Stimulated activated CD4-positive, alpha-beta T cell treated with anti-CD3 and anti-CD28 coated beads, Interleukin-1b, Interleukin-23, amount 100 ng/mL, for 1 hour (primary cell): ENCODE measurements at places on chromosomes 4 and X.

DNA sequence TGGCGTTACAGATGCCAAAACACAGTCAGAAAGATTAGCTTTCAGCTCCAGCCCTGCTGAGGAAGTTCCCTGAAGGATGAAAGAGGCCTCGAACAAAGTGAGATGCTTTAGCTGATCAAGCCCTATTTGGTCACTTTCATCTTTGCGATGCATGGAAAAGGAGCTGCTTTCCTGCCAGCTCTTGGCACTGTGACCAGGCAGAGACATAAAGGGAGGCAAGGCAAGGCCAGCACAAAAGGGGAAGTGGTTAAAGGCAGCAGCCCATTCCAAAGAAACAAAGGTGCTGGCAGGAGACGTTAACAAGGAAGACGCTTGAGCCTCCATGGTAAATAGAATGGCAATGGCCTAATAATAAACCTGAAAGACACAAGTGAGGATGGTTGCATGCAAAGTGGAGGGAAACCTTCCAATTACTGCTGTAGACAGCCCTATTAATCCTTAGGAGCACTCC, 617.1 kb upstream of the INTU start:
- DNase-seq: no peak

DNA sequence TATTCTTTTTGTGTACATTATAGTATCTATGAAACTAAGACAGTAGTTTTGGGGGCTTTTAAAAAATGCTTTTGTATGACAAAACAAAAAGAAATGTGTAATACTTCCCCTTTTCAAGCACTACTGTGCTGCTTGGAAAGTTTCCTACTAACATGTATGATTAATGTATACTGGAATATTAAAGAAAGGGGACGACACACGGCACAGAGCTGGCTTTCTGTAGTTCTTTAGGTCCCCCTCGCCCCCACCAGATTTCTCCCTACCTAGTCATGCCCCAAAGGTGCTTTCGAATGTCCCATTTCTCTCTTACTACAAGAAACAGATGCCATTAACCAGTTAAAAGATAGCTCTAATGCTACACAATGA, 1.6 kb upstream of the AP1S2 start:
- DNase-seq: no peak

DNA sequence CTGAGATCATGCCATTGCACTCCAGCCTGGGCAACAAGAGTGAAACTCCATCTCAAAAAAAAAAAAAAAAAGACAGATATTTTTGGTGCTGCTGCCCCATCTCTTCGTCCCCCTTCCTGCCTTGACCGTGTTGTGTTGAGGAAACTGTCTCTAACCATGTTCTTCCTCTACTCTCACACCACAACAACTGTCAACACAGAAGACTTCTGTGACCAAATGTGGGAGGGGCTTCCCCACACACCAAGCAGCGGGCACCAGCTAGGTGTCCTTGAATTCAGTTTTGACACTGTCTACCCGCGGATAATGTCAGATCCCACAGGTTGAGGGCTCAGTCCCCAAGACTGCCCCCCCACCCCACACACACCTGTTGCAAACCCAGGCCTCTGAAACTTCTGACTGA, 104.7 kb upstream of the BCOR start:
- DNase-seq: no peak

DNA sequence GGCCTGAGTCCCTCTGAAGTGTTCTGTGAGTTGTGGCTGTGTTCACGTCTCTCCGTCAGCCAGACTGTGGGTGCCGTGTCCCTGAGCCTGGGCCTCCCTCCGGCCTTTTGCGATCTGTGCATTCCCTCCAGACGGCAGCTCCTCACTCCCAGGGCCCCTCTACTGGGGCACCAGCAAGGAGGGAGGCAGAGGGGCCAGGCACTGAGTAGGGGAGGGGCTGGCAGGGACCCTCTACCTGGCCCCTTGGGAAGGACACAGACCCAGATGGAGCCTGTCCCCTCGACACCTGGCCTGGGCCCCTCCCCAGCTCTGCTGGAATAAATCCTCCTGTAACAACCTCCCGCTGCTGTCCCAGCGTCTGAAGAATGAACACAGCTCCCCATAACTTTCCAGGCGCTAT, 110.0 kb upstream of the NKX1-1 start:
- no peak for DNase-seq

GRCh38 chr4:123966990-123967769, 570.6 kb downstream of the SPRY1 start:
- DNase-seq: no peak
